ENCODE measurements at places on chromosomes 6 and 20. TPM values are rescaled to one million over a fixed set of nuclear protein-coding genes. Genes with fewer than 3 reads are reported as not detected.

Gene GPR63
- 0.73 TPM for polyA plus RNA-seq

Gene HLA-DRB5
- polyA plus RNA-seq, result 2.6 TPM

GRCh38 chr6:53584726-53585125 lies 39.8 kb upstream of the GCLC start:
- no peak for DNase-seq

DNA sequence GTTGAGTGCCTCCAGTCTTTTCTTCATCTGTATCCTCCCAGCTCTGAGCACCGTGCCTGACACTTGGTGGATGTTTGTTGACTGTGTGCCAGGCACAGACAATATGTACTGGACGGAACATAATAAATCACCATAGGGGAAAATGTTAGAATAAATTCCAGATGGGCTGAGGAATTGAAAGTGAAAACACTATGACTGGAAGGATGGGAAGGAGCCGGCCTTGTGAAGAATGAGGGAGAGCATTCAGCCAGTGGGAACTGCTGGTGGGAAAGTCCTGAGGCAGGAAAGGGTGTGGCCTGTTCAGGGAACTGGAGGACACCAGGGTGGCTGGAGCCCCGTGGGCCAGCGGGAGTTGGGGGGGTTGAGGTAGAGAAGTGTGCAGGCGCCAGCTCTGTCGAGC lies 75.4 kb downstream of the MTHFD1L start:
- no peak for DNase-seq

DNA sequence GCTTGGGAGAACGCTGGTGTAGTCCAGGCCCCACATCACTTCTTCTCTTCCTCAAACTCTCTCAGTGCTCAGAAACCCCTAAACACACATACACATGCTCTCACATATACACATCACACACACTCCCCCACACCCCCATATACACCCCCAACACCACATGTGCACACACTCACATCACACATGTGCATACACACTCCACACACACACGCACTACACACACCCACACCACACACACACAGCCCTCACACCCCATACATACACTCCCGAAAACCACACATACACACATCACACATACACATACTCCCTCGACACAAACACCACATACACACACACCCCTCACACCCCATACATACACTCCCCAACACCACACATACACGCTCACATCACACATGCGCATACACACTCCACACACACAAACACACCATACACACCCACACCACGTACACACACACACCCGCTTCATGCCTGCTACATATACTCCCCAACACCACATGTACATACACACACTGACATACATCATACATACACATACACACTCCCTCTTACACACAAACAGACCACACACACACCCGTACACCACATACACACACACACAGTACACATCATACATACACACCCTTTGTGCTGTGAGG lies 110.3 kb upstream of the TMEM170B start:
- no peak for DNase-seq

DNA sequence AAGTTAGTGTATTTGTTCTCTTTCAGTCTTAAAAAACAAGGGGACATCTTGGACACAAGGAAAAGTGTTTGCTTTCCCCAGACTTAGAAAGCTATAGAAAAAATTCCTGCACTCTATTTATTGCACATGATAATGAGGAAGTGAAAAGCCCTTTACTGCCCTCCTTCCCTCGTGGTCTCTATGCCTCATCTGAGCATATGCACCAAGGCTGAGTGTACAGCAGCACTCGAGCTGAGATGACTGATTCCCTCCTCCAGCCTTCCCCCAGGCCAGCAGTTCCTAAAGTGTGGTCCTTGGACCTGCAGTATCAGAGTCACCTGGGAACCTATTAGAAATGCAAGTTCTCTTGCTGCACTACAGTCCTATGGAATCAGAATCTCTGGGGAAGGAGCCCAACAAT lies 14.3 kb upstream of the LAMP5 start:
- no peak for DNase-seq
